AG10803 (cell line): ENCODE measurements at places on chromosomes 12 and 14.

- DNase-seq, result no peak
Measured at GRCh38 chr12:71691504-71692129, 5.7 kb downstream of the TMEM19 start.

- DNase-seq, result peak; percentile 19
Measured at GRCh38 chr14:81402123-81402495, 2.0 kb upstream of the STON2 start.

DNA sequence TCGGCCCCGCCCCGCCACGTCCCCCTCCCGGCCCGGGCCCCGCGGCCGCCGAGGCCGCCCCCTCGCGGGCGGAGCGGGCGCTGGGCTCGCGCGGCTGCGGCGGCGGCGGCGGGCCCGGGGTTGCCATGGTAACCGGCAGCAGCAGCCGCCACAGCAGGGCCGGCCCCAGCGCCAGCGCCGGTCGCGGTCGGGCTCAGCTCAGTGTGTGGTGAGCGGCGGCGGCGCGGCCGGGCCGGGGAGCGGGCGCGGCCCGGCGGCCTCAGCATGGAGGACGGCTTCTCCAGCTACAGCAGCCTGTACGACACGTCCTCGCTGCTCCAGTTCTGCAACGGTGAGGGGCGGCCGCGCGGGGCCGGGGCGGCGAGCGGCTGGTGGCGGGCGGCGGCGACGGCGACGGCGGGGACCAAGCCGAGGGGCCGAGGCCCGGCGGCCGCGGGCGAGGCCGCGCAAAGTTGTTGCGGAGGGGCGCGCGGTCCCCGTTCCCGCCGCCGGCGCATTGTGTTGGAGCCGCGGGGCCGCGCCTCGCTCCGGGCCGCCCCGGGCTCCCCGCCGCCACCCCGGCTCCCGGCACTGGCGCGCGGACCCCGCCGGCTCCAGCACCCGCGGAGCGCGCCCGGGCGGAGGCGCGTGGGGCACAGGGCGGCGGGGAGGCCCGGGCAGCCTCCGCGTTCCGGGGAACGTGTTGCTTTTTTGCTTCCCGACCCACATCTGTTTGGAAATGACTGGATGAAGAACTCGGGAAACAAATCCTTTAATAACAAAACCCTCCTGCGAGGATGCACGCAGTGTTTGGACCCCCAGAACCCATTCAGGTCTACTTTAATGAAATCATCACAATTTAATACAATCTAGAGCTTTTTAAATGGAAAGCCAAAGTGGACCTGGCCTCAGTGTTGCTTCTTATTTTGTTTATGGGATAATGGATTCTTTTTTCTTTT, at the start of gene EML1:
Gene EML1 (plus strand): TSS at position 201 of the 938 bp plus-strand sequence. CDS start 64 bp downstream, at position 265.
- DNase-seq, result peak; percentile 82

- peak; percentile 59 for DNase-seq
Measured at GRCh38 chr12:98532687-98533304, 17.4 kb downstream of the TMPO start.

- peak; percentile 59 for DNase-seq
Measured at GRCh38 chr12:84785951-84786350, 126.6 kb downstream of the SLC6A15 start.

- DNase-seq, result no peak
Measured at GRCh38 chr12:92248977-92249376, 103.3 kb upstream of the BTG1 start.
